ENCODE measurements at places on chromosomes 6 and 20. TPM values are rescaled to one million over a fixed set of nuclear protein-coding genes. Genes with fewer than 3 reads are reported as not detected.

Gene MAP3K5
- 9.4 TPM for total RNA-seq

Gene RRAGD
- 13.2 TPM for total RNA-seq

Gene BHLHE23
- total RNA-seq = not detected

Gene GTF3C6
- 81.6 TPM for total RNA-seq

Gene ELOVL4
- 0.54 TPM for total RNA-seq

Gene EPPIN
- total RNA-seq = not detected

Gene PSORS1C2
- total RNA-seq = not detected

Gene PGC
- not detected for total RNA-seq

Gene FOXQ1
- total RNA-seq = not detected

Gene AHCY
- 258 TPM for total RNA-seq

Gene CALHM5
- not detected for total RNA-seq

Gene POU3F2
- not detected for total RNA-seq

Gene C6orf62
- total RNA-seq = 110 TPM

Gene MOG
- not detected for total RNA-seq

Gene SMIM13
- total RNA-seq = 5.7 TPM

Gene COL12A1
- total RNA-seq = 0.05 TPM

Gene KCNK5
- total RNA-seq = 9.0 TPM

Gene SLC22A2
- not detected for total RNA-seq

Gene ZSCAN23
- 2.0 TPM for total RNA-seq

Gene ATP9A
- 0.12 TPM for total RNA-seq

Gene MICA
- total RNA-seq = 10.2 TPM

Gene ASIP
- not detected for total RNA-seq

Gene CLDN20
- not detected for total RNA-seq

Gene GDAP1L1
- 0.50 TPM for total RNA-seq

Gene BPI
- total RNA-seq = not detected

Gene KCNG1
- 0.59 TPM for total RNA-seq

Gene VIP
- total RNA-seq = not detected

Gene SLC22A16
- total RNA-seq = not detected

Gene CYP24A1
- not detected for total RNA-seq

Gene RAET1L
- total RNA-seq = not detected

Gene SLCO4A1
- 22.6 TPM for total RNA-seq

Gene ZBTB46
- total RNA-seq = 0.20 TPM

Gene CUL9
- total RNA-seq = 43.1 TPM

Gene VSTM2L
- not detected for total RNA-seq

Gene SESN1
- 35.0 TPM for total RNA-seq

Gene LAMA5
- total RNA-seq = 0.81 TPM

Gene FAM209A
- 0.31 TPM for total RNA-seq

Gene CDC40
- 28.5 TPM for total RNA-seq

Gene TPX2
- 175 TPM for total RNA-seq

Gene FAM229B
- total RNA-seq = 9.5 TPM

Gene THBS2
- not detected for total RNA-seq

Gene CDC25B
- total RNA-seq = 94.8 TPM
